ENCODE measurements at places on chromosomes 2 and 18. TPM values are rescaled to one million over a fixed set of nuclear protein-coding genes. Genes with fewer than 3 reads are reported as not detected.

Gene SPP2
- not detected for total RNA-seq

Gene RGPD8
- total RNA-seq, result 1.6 TPM

Gene MAP3K19
- total RNA-seq, result not detected

Gene ATP8B1
- total RNA-seq, result 18.1 TPM

Gene TMEM198
- total RNA-seq, result 1.2 TPM

Gene TOGARAM2
- under 0.01 TPM for total RNA-seq

Gene FAM237A
- total RNA-seq, result not detected

Gene NYAP2
- not detected for total RNA-seq

Gene TRIM43
- not detected for total RNA-seq

Gene DCDC2C
- total RNA-seq, result not detected
